Parietal lobe (tissue), 2 donors: ENCODE measurements at places on chromosomes 2 and 18. TPM values are rescaled to one million over a fixed set of nuclear protein-coding genes. Genes with fewer than 3 reads are reported as not detected.

MPV17 gene
- total RNA-seq = 107 TPM

ACADL gene
- 11.0 TPM for total RNA-seq

POTEJ gene
- total RNA-seq = not detected

TAF4B gene
- 3.4 TPM for total RNA-seq

IL1R1 gene
- total RNA-seq = 0.31 TPM

FHL2 gene
- 4.1 TPM for total RNA-seq

CTNNA2 gene
- 249 TPM for total RNA-seq

RNASEH1 gene
- 26.0 TPM for total RNA-seq

SLC19A3 gene
- total RNA-seq = 3.1 TPM

TFPI gene
- total RNA-seq = 22.2 TPM

CDH19 gene
- total RNA-seq = not detected

CRACDL gene
- total RNA-seq = 0.94 TPM

FARSB gene
- total RNA-seq = 33.8 TPM

ABHD1 gene
- 0.31 TPM for total RNA-seq

ONECUT2 gene
- total RNA-seq = 2.5 TPM

TDRD15 gene
- not detected for total RNA-seq

TBR1 gene
- 132 TPM for total RNA-seq

ZBTB7C gene
- total RNA-seq = 0.94 TPM

TTC32 gene
- total RNA-seq = 28.8 TPM

DYSF gene
- 1.6 TPM for total RNA-seq

HS1BP3 gene
- 17.5 TPM for total RNA-seq

LIMS4 gene
- 0.94 TPM for total RNA-seq

REG3A gene
- not detected for total RNA-seq

ASB18 gene
- not detected for total RNA-seq

AMER3 gene
- total RNA-seq = 45.4 TPM

FAP gene
- 1.3 TPM for total RNA-seq

MOGAT1 gene
- total RNA-seq = not detected

SIX3 gene
- total RNA-seq = 0.31 TPM

RIT2 gene
- total RNA-seq = 30.0 TPM

AQP4 gene
- 57.9 TPM for total RNA-seq

C2orf66 gene
- 1.3 TPM for total RNA-seq

FOXD4L1 gene
- 0.63 TPM for total RNA-seq

FEV gene
- total RNA-seq = not detected

ERFE gene
- total RNA-seq = 1.3 TPM
